ENCODE measurements at places on chromosomes 3 and 15.

DNA sequence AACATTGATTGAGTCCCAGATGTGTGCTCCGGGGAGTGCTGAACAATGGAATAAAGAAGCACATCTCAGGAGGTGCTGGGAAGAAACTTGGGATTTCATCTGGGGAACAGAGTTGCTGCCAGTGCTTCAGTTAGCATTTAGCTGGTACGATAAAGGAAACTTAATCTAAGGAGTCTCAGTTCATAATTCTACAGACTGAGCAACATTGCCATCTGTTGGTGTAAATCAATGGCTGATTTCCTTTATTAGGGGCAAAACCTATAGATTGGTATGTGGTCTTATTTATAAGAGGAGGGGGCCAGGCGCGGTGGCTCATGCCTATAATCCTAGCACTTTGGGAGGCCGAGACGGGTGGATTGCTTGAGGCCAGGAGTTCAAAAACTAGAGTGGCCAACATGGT, 8.9 kb downstream of the MKRN2OS start:
- no peak for DNase-seq

- peak; percentile 31 for DNase-seq
Observed at GRCh38 chr15:65286069-65286703, 497 bp downstream of the PARP16 start.

- peak; percentile 29 for DNase-seq
Observed at GRCh38 chr3:129195731-129196256, 12.1 kb upstream of the CNBP start.

DNA sequence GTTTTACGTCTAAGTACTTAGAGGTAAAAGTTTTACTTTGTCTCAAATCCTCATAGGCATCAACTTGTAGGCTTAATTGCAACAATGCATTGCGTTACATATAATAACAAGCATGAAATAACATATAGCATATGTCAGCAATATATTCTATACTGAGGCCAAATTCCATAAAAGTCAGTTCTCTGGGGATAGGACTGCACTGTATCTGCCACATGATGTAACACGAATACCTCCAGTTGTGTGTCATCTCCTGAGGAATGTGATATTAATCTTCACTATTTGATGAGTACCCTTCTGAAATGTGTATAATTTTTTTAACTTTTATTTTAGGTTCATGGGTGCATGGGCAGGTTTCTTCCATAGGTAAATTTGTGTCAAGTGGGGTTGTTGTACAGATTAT, 126.4 kb downstream of the IMPG2 start:
- no peak for DNase-seq

DNA sequence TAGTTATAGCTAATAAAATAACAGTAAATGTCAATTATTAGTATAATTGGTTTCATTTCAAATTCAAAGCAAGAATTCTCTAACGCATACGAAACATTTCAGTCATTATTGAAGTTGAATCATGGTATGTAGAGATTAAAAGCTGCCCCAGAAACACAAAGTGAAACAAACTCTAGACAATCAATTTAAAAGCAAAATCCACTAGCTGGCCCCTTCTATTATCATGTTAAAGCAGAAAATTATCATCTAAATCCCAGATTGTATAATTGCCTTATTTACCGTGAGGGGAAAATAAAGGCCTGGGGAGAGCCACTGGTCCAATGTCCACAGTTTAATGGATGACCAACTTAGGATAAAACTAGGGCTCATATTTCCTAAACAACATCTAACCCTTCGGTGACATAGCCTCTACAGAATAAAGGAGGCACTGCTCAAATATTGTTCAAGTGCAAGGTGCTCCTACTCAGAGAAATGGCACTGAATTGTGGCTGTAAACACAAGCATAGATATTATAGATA, 110.9 kb upstream of the THRB start:
- DNase-seq, result no peak

- DNase-seq, result no peak
Observed at GRCh38 chr15:40441565-40442531, 1.1 kb downstream of the BAHD1 start.

- no peak for DNase-seq
Observed at GRCh38 chr3:134992586-134992985, 197.5 kb downstream of the EPHB1 start.

GRCh38 chr15:98322581-98322980, 325.8 kb upstream of the IGF1R start:
- no peak for DNase-seq

Data from head of caudate nucleus (tissue), 42 donors.